ENCODE measurements at places on chromosomes 1 and 21.

DNA sequence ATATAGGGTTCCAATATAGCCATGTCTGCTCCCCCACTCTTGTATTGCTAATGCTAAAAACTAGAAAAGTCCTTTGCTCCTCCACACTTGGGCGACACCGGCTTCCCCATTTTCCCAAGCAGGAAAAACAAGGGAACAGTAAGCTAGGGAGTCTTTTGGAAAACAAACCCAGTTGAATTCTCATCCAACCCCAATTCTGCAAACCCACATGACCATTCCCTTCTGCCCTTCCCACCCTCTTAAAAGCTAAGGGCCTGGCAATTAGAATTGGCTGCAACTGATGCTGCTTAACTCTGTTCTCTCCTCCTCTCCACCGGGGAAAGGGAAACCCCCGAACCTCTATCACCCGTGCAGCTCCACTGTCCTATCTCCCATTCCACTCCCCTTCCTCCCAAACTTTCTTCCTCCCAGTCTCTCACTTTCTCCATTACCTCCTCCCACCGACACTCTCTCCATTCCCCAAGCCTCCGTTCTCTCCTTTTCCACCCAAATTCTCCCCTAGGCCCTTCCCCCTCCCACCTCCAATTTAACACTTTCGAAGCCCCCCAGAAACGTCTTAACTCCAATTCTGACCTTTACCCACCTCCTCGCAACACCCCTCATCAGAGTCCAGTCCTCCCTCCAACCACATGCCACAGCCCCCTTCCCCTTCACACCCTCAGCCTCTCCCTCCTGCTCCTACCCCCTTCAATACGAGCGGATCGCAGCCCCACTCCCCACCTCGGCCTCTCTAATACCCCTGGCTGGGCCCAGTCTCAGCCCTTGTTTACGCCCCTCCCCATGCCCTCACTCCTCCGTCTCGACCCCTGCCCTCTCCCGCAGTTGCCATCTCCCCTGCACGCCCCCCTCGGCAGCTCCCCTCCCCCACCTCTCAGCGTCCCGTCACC lies 701 bp downstream of the DEDD start:
- DNase-seq: no peak

DNA sequence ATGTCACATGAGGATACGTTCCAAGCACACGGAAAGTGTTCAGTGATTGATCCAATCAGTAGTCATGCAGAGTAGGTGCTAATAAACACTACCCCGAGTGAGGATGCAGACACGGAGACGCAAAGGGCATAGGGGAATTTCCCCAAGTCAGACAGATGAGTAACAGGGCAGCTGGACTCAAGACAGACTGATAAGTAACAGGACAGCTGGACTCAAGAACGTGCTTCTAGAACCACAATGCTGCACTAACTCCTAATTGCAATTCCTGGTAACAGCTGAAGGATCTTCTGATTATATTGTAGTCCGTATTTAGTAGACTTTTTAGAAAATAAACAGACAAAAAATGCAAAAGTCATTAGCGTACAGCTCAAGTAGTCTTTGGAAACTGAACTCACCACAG lies 1.9 kb upstream of the OR2T10 start:
- no peak for DNase-seq

DNA sequence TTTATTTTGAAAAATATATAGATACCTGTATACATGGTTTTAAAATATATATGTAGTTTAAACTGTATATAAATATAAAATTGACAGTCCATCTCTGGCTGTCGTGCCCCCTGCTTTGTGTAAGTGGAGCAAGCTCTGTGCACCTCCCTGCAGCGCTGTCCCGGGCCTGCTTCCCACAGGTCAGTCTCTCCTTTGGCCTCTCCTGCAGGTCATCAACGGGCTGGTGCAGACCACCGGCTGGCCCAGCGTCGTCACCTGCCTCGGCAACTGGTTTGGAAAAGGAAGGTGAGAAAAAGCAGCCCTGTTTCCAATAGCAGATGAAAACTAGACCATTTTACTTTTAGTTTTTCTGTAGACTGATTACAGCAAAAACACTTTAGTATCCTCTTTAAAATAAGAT lies 28.5 kb downstream of the SLC37A1 start:
- DNase-seq: no peak

GRCh38 chr1:244919320-244920282 lies 55.3 kb upstream of the HNRNPU start:
- DNase-seq: no peak

- no peak for DNase-seq
Measured at GRCh38 chr1:116110567-116111523, at the start of gene MAB21L3. Gene MAB21L3, plus strand, starts transcription at chr1:116111399. Its CDS starts 1,217 bp downstream, at chr1:116112616.

DNA sequence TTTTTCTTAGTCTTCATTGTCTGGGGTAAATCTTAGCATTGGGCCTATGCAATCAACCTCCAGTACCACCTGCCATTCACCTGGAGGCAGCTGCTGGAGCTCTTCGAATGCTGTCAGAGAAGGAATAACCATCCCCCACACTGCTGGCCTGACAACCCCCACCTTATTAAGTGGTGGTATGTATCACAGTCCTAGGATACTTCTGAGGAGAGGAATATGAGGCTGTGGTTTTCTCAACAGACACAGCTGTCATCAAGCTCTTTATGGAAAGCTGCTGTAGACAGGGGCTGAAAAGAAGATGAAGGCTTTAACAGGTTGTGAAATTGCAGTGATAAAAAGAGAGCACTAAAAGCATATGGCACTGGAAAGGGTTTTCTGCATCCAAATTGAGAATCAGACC lies 61.7 kb downstream of the TSEN15 start:
- no peak for DNase-seq

GRCh38 chr21:30408782-30409494 lies 13.1 kb downstream of the KRTAP13-1 start:
- no peak for DNase-seq

GRCh38 chr1:224196813-224197600 lies 14.0 kb downstream of the DEGS1 start:
- DNase-seq: no peak

- DNase-seq: no peak
Measured at GRCh38 chr1:21437341-21437640, 2.6 kb upstream of the NBPF3 start.

DNA sequence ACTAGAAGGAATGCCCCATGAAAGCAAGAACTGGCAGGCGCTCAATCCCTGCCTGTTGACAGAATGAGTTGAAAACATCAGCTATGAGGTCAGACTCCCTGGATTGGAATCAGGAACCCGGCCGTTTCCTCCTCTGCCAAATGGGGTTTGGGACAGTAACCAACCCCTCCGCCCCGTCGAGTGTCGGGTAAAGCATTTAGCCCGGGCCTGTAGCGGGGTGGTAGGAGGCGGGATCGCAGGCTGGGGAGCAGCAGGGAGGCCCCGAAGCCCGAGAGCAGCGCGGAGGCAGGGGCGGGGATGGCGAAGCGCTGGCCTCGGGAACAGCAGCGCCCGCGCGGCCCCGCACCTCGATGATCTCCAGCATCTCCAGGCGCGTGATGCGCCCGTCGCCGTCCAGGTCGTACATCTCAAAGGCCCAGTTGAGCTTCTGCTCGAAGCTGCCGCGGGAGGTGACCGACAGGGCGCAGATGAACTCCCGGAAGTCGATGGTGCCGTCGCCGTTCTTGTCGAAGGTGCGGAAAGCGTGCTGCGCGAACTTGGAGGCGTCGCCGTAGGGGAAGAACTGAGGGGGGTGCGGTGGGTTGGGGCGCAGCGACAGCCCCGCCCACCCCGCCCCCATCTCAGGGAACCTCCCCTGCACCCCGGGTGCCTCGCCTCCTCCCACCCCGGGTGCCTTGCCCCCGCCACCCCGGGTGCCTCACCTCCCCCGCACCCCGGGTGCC lies 7.5 kb downstream of the HPCAL4 start:
- DNase-seq: no peak

DNA sequence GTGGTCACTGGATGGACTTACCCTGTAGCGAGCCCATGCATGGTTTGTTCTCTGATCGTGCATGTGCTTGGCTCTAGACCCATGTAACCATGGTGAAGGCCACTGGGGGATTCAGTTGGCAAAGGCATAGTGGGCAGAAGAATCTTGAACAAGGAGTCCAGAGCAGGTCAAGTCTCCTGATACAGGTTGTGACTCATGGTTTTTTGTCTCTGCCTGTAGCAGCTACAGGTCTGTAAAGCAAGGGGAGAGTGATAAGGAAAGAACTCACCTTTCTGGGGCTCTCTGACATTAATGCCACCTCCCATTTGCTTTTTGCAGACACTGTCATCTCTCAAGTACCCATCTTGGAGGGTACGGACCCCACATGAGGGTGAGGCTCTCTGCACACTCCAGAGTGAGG lies 153.4 kb upstream of the CAMK1G start:
- no peak for DNase-seq

DNA sequence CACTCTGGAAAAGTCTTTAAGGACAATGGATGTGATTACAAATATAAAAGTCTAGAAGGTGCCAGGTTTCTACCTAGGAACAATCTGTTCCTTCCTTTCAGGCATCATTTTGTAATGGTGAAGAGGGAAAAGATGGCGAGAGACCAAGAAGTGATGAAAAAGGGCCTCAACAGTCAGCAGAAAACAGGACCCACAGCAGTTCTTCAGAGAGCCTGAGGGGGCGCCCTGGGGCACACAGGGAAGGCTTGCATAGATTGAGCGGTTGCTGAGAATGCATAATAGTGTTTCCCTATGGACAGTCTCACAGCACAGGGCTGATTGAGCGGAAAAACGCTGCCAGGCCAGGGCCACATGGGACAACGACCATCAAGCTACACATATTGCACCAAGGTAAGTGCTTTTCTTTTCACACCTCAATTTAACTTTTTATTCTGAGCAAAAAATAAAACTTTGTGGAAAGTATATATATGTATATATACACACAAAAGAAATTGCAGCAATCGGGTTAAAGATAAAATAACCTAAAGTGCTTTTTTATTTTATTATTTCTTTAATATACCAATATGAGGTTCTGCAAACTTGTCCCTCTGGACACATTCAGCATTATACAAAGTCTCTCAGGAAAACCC lies 3.1 kb upstream of the YRDC start:
- DNase-seq: no peak

GRCh38 chr1:17545356-17545755 lies 5.9 kb downstream of the ARHGEF10L start:
- no peak for DNase-seq

Measured in activated gamma-delta T cell (primary cell).